Esophagus muscularis mucosa (tissue), 4 donors: ENCODE measurements at places on chromosomes 1 and 21. TPM values are rescaled to one million over a fixed set of nuclear protein-coding genes. Genes with fewer than 3 reads are reported as not detected.

- DNase-seq, result no peak
These were observed 510.8 kb upstream of the B3GALT2 start for GRCh38 chr1:193697115-193697762.

- no peak for DNase-seq
These were observed 319.4 kb downstream of the PTBP2 start for GRCh38 chr1:97041026-97041425.

GRCh38 chr1:1181938-1182410, 8.3 kb downstream of the TTLL10 start:
- DNase-seq, result no peak

GRCh38 chr1:179251675-179252074, 22.2 kb upstream of the ABL2 start:
- DNase-seq, result no peak

DNA sequence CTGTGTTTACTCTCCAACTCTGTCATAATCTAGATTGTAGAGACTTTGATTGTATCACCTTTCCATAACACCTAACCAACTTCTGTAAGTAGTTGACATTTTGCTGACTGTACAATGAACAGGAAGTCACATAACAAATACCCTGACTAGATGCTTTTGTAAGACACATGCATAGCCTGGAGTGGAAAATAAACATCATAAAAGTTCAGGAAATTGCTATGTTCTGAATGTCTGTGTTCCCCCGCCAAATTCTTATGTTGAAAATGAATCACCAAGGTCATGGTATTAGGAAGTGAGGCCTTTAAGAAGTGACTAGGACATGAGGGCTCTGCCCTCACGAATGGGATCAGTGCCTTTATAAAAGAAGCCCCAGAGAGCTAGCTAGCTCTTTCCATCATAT, 40.4 kb upstream of the ZSWIM5 start:
- no peak for DNase-seq

GRCh38 chr21:43001316-43001715, 27.0 kb downstream of the PKNOX1 start:
- no peak for DNase-seq

- DNase-seq, result no peak
These were observed 4.8 kb downstream of the SLX9 start for GRCh38 chr21:44944596-44944995.

Gene NBPF10
- 0.91 TPM for total RNA-seq

Gene S100A12
- 33.1 TPM for total RNA-seq

Gene KCNH1
- total RNA-seq, result 0.78 TPM

Gene ZMYND12
- 1.7 TPM for total RNA-seq

Gene DCDC2B
- not detected for total RNA-seq

Gene ZNF691
- total RNA-seq, result 13.9 TPM

Gene CYP4B1
- total RNA-seq, result 41.1 TPM

Gene ATF6
- 30.6 TPM for total RNA-seq
